ENCODE measurements at places on chromosomes 12 and 14.

- DNase-seq, result no peak
These were observed 20.5 kb downstream of the SOAT2 start for GRCh38 chr12:53123578-53124351.

- no peak for DNase-seq
These were observed 364.8 kb downstream of the BMP4 start for GRCh38 chr14:53591816-53592215.

DNA sequence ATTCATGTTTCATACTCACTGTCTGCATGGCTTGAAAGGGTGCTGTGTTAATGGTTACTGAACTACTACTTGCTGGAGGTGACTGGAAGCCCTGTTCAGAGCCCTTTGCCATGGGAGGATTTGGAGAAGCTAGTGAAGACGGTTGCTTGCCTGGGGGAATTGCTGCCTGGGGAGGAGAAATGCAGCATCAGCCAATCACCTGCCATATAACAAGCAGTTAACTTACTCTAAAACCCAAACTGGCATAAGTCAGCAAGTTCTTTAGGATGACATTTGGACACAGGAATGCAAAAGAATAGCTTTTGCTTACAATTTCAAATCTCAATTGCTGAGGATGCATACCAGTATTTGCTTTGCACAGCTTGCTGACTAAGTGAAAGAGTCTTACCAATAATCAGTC lies 23.4 kb upstream of the IPO8 start:
- DNase-seq, result no peak

DNA sequence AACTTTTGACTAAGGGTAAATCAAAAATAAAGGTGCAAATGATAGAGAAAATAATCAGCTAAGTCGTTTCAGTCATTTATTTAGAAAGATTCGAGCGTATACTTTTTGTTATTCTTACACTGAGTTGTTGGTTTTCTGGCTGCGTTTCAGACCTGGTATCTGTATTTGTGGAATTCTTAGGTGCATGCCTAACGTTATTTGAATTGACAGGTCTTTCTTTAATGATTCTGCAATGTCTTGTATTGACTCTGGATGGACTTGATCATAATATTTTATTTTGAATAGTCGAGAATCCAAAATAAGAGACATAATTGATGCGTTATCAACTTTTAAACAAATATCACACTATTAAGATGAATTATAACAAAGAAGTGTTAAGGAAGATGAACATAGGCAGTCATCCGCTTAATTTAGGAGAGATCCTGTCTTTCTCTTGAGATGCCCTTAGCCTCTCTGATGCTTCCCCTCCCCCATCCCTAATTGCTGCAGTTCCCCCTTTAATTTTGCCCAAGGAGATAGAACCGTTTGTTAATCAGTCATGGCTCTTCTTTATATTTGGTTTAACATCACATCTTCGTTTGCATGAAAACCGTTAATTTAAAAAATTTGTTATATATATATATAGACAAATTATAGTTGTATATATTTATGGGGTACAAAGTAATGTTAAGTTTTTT lies 1.8 kb downstream of the ALX1 start:
- no peak for DNase-seq

- DNase-seq, result peak; percentile 16
These were observed 10.3 kb upstream of the FERMT2 start for GRCh38 chr14:52961060-52961639.

DNA sequence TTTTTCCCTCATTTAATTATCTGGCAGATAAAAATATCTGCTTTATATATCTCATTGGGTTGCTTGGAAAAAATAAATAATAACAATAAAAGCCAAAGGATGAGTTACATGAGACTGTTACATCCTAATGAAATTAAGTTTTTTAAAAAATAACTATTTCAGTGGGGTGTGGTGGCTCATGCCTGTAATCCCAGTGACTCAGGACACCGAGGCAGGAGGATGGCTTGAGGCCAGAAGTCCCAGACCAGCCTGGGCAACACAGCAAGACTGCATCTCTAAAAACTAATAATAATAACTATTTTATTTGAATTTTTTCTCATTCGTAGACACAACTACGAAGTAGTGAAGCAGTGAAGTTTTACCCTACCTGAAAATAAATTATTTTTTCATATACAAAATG lies 103.3 kb downstream of the BCAT1 start:
- no peak for DNase-seq

- no peak for DNase-seq
These were observed 69.4 kb upstream of the BDKRB2 start for GRCh38 chr14:96135285-96135684.

GRCh38 chr12:45879363-45879895 lies 110.9 kb downstream of the SCAF11 start:
- DNase-seq, result no peak

DNA sequence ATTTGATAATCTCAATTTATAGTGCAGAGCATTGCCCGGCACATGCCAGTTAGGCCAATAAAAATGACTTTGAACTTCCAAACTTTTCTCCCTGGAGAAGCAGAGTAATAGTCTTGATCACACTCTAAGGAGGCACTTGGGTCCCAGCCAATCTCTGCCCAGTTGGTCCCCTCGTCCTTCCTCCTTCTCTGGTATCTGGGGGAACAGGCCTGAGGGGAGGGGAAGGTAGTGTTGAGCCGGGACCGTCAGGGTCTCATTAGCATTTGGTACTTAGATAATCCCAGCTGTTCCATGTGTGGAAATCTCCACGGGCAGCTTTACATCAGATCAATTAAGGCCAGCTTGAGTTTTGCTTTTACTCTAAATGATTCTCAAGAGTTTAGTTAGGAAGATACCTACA lies 70.1 kb downstream of the ZNF641 start:
- no peak for DNase-seq

DNA sequence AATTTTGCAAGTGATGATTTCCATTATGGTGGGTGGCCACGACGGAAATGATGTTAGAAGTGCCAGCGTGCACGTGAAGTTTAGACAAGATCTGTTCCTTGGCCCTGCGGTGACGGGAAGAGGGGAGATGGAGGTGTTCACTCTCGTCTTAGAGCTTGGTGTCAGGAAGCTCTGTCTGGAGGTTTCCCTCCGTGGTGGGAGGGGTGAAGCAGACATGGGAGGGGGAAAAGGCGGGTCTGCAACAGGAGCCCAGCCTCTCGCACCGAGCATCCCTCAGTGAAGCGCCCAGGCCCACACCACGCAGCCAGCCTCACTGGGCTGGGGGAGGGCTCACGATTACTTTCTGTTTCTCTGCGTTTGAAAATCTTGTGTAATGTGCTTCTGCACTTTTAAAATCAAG lies 26.3 kb downstream of the EML1 start:
- DNase-seq, result peak; percentile 3

DNA sequence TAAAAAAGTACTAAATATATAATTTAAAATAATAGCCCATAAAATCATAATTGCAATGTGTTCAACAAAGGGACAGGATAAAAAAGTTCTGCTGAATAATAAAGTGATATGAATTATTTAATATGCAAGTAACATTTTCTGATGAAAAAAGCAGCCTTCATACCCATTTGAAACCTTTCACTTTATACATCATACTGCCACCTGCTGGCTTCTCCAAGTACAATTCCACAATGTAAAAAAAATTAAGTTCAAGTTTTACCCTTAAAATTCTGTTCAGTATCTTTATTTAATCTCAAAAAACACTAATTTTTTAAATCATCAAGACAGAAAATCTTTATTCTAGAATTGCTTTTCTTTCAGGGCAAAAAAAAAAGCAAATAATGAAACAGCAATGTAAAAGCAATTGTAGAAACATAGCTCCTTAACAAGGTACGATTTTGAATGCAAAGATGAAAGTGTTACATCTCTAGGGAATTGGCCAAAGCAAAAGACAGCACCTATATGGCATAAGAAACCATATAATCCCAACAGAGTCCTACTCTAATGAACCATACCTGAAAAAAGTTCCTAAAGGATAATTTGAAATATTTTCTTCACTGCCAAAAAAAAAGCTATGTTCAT lies 15.0 kb downstream of the MDM1 start:
- DNase-seq, result peak; percentile 50

- DNase-seq, result no peak
These were observed 36.0 kb downstream of the SPTLC2 start for GRCh38 chr14:77580477-77580876.

DNA sequence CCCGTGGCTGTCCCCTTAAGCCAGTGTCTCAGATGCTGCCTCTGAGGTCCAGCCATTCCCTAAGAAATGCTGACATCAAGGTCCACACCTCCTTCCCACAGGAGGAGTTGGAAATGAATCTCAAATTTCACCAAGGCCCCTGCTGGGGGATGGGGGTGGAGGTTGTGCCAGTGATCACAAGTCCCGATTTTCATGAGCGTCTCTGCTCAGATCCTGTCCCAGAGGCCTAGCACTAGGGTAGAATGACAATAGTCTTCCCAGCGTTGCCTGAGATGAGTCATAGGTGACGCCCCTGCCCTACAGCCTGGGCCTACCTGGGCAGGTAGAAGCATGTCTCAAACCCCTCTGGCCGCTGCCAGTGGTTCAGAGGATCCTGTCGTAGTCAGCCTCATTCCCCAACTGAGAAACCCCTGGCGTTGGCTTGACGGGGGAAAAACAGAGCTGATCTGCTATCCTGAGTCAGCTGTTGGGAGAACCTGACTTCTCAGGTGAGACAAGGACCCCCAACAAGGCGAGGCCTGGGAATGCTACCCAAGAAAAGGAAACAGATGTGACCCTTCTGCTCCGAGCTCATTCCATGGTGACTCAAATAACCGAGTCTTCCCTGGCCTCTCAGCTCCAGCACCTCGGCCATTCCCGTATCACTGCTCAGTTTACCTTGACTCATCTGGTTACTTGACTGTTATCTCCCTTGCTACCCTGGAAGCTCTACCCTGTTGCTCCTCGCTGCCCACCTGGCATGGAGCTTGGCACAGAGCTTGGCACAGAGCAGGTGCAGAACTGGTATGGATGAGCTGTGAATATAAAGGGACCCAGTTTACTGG lies 21.8 kb upstream of the SPPL3 start:
- no peak for DNase-seq

- no peak for DNase-seq
These were observed 101.3 kb downstream of the LGMN start for GRCh38 chr14:92646952-92647796.

DNA sequence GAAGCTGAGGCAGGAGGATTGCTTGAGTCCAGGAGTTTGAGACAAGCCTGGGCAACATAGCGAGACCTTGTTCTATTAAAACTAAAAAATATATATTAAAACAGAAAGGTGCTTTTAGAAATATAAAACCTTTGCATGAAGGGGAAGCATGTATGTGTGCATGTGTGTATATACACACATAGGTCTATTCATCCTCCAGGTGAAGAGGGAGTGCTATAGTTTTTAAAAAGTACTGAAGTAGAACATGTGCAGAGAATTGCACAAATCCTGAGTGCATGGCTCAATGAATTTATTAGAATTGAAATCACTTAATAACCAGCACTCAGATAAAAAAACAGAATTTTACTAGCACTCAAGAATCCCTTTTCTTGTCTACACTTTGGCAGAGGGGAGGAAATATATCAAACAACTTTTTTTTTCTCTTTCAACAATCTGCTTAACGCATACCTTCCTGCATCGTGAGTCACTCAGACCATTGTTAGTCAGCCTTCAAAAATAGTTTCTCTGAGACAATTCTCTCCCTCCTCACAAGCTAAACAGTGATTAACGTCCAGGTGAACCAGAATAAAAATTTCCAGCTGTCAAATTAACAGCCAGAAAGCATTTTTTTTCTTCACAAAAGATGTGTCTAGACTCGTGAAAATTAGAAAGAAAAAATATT lies 17.7 kb upstream of the NEDD1 start:
- DNase-seq, result no peak

- DNase-seq, result no peak
These were observed 594.1 kb downstream of the NRXN3 start for GRCh38 chr14:78764240-78764639.

GRCh38 chr12:106651552-106651951 lies 68.7 kb downstream of the RFX4 start:
- DNase-seq, result no peak

DNA sequence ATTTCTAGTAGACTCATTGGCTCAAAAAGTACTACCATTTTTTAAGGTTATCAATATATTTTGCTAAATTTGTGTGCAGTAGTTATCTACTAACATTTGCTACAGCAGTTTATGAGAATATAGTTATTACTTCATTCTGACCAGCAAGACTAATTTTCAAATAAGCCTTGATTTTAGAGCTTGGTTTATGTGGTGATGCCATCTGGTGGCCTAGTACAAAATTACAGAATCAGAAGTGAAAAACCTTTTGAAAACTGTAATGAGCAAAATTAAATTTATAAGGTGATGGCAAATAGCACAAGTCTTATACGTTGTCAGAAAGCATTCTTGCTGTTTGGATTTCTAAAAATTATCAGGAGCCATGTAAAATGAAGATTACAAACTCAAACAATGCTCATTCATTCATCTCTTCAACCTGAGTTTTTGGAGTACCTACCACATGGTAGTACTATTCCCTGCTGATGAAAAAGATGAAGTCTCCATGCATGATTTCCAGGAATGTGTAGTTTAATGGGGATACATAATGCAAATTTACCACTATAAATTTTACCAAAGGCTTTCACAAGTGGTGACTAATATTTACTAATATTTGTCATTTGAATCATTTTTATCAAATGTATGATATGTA lies 51.0 kb downstream of the MAGOHB start:
- DNase-seq, result peak; percentile 16

DNA sequence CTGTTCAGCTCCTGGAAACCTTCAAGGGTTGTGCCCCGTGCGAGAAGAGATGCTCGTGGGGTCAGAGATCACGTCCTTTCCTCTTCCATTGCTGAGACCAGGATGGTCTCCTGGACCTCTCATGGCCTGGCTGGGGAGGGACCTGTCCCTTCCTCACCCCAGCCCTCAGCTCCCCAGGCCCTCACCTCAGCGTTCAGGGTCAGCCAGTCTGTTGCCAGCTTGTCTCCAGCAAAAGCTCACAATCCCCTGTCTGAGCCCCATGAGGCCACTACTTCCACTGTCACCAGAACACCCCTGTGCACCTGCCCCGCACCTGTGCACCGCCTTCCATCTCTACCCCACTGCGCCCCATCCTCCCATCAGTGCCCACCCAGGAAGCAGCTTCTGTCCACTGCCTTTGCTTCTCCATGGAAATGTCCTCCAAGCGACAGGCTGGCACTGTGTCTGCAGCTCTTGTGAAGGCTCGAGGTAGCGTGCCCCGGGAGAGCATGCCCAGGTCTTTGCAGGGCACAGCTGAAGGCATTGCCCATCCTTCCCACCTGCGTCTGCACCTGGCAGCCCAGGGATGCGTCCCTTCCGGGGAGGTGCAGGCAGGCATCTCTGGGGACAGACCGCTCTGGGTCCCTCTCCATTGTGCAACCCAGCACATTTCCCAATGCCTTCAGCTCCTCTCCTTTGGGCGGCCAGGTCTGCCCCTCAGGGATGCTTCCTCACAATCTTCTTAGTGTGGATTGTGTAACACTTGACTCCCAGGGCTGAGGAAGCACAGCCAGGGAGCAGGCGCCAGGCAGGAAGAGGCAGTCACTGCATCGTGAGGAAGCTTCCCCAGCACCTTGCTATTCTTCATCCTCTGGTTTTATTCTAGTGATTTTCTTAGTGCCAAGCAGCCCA lies 179.6 kb downstream of the ADGRD1 start:
- DNase-seq, result no peak

DNA sequence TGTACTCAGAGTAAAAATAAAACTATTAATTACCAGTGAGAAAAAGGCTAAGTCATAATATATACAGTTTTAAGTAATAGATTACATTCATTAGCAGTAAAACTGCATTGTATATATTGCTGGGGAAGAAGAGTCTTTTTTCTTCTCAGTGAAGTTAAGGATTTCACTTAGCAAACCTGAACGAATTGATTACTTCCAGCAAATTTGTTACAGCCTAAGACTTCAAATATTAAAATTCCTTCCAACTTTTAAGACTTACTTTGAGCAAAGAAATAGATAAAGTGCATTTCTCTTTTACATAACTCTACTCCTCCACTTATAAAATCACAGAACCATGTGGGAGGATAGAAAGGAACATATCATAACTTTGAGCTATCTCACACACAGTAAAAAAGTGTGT lies 43.3 kb downstream of the PIK3C2G start:
- no peak for DNase-seq

Measured in stimulated activated CD4-positive, alpha-beta T cell treated with anti-CD3 and anti-CD28 coated beads, Interleukin-2, amount 100 ng/mL, for 48 hours (primary cell).